AML-193 (cell line): ENCODE measurements at places on chromosomes 3 and 15.

GRCh38 chr3:88235102-88235501 is 85.3 kb downstream of the C3orf38 start:
- no peak for DNase-seq

DNA sequence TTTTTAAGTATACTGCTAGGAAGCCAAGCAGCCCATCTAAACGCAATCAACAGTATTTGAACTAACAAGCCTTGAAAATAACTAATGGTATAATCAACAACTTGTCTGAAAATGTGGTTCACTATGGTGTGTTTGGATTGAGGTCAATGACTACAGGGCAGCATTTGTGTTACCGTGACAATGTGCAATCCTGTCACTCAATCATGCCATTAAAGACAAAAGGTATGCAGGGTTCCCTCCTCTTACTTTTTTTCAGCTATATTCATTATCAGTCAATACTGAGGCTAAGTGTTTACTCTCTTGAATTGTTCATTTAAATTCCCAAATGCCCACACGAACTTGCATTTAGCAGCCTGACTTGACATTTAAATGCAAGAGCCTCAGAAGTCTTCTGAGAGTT is 1099.3 kb upstream of the EPHA6 start:
- no peak for DNase-seq

GRCh38 chr15:88628018-88628654 is 7.0 kb downstream of the AEN start:
- DNase-seq, result no peak

- DNase-seq, result no peak
Measured at GRCh38 chr3:145604851-145605250, 556.1 kb downstream of the PLOD2 start.

- DNase-seq, result no peak
Measured at GRCh38 chr3:81601707-81602305, 159.6 kb downstream of the GBE1 start.

GRCh38 chr3:55691141-55691540 is 204.0 kb upstream of the WNT5A start:
- no peak for DNase-seq

DNA sequence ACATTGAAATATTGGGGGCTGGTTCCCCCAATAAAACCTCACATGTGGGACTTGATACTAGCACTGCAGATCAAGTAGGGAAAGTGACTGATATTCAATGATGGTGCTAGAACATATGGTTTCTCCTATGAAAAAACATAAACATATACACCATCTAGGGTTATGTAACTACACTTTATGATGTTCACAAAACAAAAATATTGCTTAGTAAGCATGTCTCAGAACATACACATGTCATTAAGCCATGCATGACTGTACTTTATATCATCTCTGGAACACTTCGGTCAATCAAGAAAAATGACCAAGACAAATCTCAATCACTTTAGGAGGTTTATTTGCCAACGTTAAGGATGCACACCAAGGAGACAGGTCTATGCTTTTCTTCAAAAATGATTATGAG is 57.4 kb downstream of the ZNF717 start:
- no peak for DNase-seq

- no peak for DNase-seq
Measured at GRCh38 chr3:5791558-5791957, 604.1 kb downstream of the EDEM1 start.
